ENCODE measurements at places on chromosomes 7 and 10. TPM values are rescaled to one million over a fixed set of nuclear protein-coding genes. Genes with fewer than 3 reads are reported as not detected.

GRCh38 chr7:155851892-155852291 is 39.6 kb upstream of the SHH start:
- DNase-seq, result no peak

- no peak for DNase-seq
These were observed 483.7 kb upstream of the LRRN3 start for GRCh38 chr7:110607050-110607857.

GRCh38 chr7:55104712-55105433 is 86.1 kb downstream of the EGFR start:
- no peak for DNase-seq

DNA sequence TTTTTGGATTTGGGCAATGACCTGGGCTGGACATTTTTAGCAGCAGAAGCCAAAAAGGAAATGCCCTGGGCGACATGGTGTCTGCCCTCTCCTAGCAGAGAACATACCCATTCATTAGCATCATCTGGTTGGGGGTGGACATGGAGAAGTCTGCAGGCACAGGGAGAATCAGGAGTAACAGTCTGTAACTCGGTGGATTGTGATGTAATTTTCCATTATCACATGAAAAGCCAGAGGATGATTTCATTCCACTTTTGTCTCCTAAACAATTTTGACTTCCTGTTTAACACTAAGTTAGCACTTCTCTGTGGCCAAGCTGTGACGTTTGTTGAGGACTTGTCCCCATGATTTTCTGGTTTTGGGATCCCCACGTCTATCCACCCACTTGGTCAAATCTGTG is 153.8 kb upstream of the HABP2 start:
- no peak for DNase-seq

DNA sequence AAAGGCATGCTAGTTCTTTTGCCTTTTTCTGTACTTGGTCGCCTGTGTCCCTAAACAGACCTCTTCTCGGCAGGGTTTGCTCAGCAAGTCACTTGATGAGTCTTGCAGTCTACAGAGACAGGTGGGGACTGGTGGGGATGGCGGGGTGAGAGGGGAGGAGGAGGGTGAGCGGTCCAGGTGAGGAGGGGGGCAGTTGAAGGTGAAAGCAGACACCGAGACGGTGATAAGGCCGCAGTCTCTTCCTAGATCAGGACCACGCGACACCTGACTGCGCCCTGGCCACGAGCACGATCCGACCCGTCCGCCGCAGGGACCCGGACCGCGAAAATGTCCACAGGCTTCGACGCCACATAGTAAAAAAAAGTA is 566 bp downstream of the ASNS start:
- DNase-seq, result no peak

- DNase-seq, result no peak
These were observed 206.8 kb downstream of the GRID1 start for GRCh38 chr10:86159797-86160196.

DNA sequence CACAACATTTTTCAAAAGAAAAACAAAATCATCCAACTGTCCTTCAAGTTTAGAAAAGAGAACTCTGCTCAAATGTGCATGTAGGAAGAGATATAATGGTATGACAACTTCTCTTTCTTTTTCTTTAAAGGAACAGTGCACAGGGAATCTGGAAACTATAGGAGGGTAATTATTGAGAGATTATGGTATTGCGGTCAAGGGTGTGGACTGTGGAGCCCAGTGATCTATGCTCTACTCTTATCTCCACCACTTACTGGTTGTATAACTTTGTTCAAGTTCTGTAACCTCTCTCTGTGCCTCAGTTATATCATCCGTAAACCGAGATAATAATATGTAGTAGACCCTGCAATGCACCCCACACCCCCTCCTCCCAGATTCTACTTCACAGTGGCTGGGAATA is 69.8 kb upstream of the PCGF5 start:
- DNase-seq, result no peak

DNA sequence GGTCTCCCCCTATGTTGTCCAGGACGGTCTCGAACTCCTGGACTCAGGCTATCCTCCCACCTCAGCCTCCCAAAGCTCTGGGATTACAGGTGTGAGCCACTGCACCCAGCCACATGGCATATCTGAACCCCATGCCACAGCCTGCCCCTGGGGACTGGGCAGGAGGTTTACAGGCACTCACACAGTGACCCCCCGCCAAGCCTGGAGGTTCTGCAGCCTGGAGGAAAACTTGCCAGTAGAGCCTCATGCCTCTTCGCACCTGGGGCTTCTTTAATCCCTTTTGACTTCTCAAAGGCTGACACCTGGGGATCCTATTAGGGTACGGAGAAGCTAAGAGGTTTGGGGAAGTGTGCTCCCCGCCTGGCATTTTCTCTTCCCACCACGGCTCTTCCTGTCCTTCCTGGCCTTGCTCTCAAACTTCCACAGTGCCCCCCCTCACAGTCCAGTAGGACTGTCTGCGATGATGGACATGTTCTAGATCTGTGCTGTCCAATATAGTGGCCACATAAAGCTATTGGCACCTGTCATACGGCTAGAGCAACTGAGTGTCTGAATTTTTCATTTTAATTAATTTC is 11.4 kb upstream of the KCP start:
- DNase-seq, result no peak

Gene ZC3HAV1L
- 0.85 TPM for polyA plus RNA-seq

Gene BAIAP2L1
- polyA plus RNA-seq, result 19.4 TPM
